T follicular helper cell (primary cell): ENCODE measurements at places on chromosomes 6 and 20.

DNA sequence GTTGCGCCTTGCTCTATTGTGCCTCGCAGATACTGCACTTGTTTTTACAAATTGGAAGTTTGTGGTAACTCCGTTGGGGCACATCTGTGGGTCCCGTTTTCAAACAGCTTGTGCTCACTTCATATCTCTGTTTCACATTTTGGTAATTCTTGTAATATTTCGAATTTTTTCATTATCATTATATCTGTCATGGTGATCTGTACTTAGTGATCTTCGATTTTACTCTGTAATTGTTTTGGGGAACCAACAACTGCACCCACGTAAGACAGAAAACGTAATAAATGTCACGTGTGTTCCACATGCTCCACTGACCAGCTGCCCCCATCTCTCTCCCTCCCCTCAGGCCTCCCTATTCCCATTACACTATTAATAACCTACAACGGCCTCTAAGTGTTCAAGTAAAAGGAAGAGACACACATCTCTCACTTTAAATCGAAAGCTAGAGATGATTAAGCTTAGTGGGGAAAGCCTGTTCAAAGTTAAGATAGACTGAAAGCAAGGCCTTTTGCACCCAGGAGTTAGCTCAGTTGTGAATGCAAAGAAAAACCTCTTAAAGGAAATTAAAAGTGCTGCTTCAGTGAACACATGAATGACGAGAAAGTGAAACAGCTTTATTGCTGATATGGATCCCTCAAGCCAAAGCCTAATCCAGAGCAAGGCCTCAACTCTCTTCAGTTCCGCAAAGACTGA lies 26.9 kb downstream of the TTLL2 start:
- DNase-seq, result no peak

GRCh38 chr20:38147163-38147562 lies 17.9 kb downstream of the TGM2 start:
- DNase-seq, result no peak

DNA sequence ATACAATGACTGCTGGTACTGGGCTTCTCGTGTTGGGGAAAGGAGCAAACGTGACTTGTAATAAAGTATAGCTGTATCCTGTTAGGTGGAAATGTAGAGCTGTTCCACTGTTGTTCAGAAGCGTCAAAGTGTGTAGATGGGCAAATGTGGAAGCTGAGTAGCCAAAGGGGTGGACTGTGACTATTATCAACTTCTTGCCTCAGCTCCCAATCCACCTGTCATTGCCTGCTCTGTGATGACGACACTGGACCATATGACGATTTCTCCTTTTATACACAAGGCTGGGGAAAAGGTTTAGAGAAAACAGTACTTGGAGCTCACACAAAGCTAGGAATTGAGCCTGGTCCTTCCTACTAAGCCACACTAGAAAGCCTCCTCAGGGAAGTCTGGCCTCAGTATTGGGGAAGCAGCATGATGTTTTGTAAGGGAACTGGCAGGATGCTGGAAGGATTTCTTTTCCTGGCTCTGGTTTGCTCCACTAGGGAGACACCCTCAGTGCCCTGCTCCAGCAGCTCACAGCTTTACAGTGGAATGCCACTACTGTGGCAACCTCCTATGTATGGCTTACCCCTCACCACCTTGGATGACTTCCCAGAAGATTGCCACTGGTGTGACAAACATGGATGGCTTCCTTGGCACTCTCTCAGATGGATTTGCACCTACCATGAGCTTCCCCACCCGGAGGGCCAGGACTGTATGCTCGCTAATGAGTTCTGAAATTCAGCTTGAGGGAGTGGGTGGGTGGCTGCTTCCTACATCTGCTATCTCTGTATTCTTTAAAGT lies 20.0 kb downstream of the CD164 start:
- DNase-seq, result no peak

GRCh38 chr6:166946125-166946524 lies 10.2 kb downstream of the RNASET2 start:
- DNase-seq, result no peak

GRCh38 chr6:159044899-159045727 lies at the start of gene TAGAP:
TAGAP (minus strand) TSS chr6:159044991; CDS start chr6:159044146, 845 bp downstream.
- DNase-seq, result peak; percentile 84

GRCh38 chr6:20918868-20919267 lies 384.6 kb downstream of the CDKAL1 start:
- no peak for DNase-seq

GRCh38 chr20:21159658-21160380 lies 33.9 kb downstream of the KIZ start:
- DNase-seq, result no peak

GRCh38 chr20:51108638-51109363 lies 85.9 kb upstream of the KCNG1 start:
- no peak for DNase-seq
